Esophagus squamous epithelium (tissue), 5 donors: ENCODE measurements at places on chromosomes 6 and 20.

DNA sequence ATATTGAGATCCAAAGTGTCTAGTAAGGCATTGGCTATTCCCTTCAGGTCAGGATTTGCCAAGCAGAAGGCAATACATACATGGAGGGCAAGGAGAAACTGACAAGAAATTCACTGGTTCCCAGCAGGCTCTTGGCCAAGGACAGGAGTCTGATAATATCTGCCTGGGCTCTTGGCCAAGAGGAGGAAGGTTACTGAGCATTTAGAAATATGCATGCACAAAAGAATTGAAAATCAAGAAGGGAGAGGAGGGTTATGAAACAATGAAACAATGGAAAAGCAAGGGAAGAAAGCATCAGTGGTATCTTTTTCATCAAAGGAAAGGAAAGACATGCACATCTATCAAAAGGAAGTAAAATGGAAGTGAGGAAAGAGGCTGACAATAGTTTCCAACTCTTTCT, 42.4 kb downstream of the ARHGAP18 start:
- no peak for DNase-seq

DNA sequence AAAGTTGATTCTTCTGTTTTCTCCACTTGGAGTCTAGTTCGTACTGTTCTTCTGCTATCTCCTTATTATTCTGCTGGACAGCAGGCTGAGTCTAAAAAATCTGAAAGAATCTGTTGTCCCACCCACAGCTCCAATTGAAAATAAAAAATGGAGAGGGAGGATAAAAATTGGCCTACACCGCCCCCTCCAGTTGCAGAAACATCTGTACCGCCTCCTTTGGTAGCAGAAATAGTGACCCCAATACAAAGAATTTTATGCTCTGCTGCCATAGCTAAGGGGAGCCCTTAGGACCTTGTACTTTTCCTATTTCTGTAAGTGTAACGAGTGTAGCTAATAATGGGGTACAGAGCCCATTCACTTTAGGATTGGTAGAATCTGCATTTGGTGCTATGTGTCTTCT, 4.9 kb upstream of the FKBP1A start:
- DNase-seq = no peak

DNA sequence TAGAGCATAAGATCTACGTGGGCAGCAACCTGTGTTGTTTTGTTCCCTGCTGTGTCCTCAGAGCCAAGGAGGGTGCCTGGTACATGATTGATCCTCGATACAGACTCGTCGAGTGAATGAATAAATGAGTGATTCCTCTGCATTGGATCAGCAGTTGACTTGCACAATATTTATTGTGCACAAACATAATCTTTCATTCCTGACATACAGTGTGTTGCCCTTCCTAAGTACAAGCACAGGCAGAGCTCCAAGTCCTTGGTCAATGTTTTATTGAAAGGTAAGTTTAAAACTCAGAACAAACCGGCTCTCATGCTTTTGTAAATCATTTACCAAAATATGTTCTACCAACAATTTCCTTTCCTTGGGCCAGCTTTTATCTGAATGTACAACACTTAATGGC, 57.4 kb downstream of the STMND1 start:
- no peak for DNase-seq

- DNase-seq = no peak
Observed at GRCh38 chr6:170039156-170040114, 251.4 kb downstream of the DLL1 start.
